ENCODE measurements at places on chromosomes 6 and 20.

GRCh38 chr6:43268782-43269272, 25.5 kb downstream of the TTBK1 start:
- no peak for DNase-seq

DNA sequence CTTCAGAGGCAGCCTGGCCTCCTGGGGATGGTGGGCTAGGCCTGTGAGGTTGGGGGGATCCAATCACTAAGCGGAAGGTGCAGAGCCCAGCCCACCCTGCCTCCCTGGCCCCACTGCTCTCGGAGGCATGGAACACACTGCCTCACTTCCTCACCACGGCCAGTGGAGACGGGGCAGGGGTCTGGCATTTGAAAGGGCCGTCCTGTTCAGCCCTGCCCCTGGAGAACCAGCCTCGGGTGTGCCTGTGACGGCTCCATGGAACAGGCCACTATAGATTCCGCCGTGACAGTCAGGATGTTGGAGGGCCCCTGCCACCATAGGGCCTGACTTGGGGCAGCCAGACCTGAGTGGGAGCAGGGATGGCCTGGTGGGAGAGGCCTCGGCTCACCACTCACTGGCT, 110.2 kb downstream of the DACT2 start:
- DNase-seq = no peak

- peak; percentile 58 for DNase-seq
Observed at GRCh38 chr6:125236536-125237327, 65.0 kb downstream of the HDDC2 start.

DNA sequence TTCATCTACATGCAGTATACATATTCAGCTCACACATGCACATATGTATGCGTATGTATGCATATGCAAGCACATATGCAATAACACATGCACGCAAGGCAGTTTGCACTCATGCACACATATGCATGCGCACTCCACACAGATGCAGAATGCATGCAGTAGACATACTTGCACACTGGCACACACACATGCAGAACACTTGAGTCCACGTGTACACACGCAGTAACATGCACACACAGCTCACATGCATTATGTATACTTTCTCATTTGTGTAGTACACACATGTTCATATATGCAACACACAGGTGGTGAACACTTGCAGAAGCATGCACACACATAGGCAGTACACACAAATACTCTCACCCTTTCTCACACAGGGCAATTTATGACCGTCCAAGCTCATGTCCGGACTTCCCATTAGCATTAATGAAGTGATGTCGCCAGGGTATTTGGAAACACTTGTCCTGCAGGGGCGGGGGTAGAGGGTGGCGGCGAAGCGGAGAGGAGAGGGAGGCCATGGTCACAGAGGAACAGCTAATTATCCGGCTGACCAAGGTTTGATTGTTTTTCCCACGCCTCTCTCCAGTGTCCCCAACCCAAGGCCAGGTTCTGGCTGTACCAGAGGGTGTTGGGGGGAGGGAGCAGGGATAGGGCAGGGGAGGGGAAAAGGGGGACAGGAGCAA, 91.3 kb downstream of the VEGFA start:
- no peak for DNase-seq

- no peak for DNase-seq
Observed at GRCh38 chr6:104881964-104882668, 22.4 kb upstream of the HACE1 start.

DNA sequence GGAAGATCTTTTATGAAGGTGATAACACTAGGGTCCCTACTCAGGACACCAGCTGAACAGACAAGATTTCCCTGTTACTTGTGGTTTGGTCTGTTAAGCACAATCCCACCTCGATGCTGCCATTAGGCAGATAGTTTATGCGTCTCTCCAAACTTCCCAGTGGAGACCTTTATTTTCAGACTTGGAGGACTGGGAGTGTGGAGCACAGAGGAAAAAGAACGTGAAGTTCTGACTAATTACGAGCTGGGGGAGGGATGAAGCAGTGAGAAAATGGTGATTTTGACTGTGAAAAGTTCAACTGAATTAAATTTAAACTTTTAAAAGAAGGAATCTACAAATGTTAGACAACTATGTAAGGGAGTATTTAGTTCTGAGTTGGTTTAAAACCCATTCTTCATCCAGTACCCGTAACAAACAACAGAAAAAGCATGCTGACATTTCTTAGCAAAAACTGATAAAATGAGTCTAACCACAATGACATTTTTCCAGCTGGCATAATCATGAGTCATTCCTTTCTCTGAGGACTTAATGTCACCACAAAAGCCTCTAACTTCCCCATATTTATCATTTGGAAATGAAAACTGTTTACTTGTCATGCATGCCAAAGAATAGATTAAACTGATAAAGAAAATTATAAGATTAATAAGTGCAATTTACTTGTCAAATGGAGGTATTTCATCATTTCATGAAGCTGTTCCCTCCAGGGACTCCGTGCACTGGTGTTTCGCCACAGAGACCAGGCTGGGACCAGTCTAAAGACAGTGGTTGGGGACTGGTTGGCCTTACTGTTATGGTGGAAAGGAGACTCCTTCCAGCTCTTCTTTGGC, 113.3 kb upstream of the SSTR4 start:
- peak; percentile 21 for DNase-seq

- no peak for DNase-seq
Observed at GRCh38 chr6:80480421-80481157, 374.1 kb downstream of the BCKDHB start.

DNA sequence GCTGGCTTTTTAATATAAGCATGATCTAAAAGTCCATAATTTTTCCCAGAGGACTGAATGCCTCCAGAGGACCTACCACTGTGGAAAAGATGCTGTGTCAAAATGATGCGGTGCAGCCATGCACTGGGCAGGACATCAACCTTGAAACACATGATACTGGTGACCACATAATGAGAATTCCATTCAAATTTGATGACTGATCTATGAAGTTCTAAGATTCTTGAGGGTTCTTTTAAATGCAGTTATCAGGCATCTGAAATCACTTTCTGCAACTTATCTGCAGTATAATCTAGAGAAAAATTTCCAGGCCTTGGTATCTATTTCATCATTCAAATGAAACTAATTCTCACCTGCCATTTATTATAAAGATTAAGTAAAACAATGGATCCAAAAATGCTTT, 15.0 kb upstream of the MARCKS start:
- DNase-seq = no peak

- peak; percentile 91 for DNase-seq
Observed at GRCh38 chr20:63290677-63291472, 2.1 kb upstream of the COL20A1 start.

DNA sequence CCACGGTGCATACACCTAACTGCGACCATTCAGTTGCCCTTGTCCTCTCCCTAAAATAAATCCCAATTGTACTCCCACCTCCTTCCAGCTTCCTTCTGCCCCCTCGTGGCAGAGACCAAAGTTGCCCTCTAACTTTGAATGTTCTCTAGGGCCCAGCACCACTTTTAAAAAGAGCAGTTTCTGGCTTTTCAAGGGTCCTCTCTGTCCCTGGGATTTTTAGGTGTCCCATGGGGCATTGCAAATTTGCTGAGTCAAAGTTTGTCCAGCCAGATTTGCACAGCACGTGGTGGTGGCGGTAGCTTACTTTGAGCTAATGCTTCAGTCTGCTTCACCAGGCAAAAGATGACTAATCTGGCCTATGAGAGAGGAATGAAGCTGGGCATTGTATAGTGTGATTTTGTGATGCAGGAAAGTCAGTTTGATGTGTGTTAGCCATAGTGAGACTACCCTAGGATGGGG, 100.2 kb downstream of the PERP start:
- peak; percentile 52 for DNase-seq

- no peak for DNase-seq
Observed at GRCh38 chr20:46006022-46006705, 2.5 kb upstream of the MMP9 start.

GRCh38 chr20:35978041-35978513, 9.7 kb downstream of the CNBD2 start:
- no peak for DNase-seq

DNA sequence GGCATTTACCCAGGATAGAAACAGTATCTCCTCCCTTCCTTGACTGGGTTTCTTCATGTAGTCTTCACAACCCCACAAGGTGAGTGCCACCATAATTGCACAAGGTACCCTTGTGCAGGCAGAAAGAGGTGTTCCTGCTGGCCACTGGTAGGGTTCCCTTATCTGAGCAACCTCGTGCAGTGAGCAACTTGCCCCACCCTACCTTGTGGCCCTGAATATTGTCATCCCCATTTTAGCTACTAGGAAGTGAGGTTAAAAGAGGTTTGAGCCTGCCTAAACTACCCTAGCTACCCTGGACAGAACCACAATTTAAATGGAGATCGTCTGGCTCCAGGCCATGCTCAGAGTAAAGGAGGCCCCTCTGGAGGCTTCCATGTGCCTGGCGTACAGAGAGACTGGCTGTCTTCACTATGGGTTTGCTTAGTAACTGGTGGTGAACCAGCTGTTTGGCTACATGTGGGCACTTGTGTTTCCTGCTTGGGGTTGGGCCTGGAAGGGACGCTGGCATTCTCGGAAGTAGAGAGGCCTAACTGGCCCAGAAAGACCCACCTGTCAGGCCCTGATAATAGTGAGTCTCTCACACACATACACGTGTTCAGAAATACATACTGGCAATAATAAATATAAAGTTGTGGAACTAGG, 148.8 kb downstream of the LRFN2 start:
- DNase-seq = no peak

DNA sequence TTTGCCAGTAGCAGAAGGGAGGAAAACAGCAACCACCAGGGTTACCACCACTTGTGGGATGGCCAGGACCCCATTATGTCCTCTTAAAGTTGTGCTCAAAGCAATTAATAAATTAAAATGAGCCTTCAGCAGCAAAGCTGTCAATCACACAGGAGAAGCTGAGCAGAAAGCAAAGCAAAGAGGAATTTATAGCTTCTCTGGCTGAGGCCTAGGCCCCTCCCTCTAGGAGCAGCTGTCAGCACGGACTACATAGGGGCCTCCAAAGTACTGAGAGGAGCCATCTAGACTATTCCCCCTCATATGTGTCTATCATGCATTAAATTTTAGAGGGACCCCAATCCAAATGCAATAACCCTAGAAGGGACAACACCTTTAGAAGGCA, 6.4 kb downstream of the CCND3 start:
- no peak for DNase-seq

GRCh38 chr6:90460051-90460450, 126.8 kb downstream of the MAP3K7 start:
- no peak for DNase-seq

DNA sequence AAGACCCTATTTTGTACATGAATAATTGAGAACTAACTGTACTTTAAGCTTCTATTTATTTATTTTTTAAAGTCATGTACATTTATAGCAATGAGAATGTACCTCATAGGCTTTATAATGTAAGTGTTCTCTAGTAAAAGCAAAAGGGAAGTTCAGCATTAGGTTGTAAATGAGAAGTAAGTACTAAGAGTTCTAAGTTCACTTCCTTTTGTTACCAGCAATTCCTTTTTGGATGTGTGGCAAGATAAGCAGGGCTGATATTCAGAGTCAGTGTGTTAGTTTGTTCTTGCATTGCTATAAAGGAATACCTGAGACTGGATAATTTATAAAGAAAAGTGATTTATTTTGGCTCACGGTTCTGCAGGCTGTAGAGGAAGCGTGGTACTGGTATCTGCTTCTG, 54.0 kb upstream of the CCN2 start:
- no peak for DNase-seq

DNA sequence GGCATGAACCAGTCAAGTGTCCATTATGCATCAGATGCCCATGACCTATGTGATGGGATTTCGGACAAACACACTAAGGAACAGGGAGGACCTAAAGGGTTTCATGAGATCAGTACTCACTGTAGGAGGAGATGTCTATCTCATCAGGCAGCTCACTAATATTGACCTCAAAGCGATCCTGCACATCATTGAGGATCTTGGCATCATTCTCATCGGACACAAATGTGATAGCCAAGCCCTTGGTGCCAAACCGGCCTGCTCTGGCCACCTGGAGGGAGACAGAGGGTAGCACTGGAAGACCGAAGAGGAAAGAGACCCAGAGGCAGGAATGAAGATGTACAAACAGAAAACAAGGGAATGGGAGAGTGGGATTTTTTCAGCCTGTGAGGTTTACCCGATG, 1.9 kb downstream of the MCCD1 start:
- no peak for DNase-seq

GRCh38 chr6:108653949-108654348, 93.2 kb downstream of the FOXO3 start:
- no peak for DNase-seq

- DNase-seq = peak; percentile 80
Observed at GRCh38 chr20:44738813-44739477, 6.7 kb upstream of the KCNK15 start.

- DNase-seq = no peak
Observed at GRCh38 chr6:122770835-122771601, 8.5 kb upstream of the FABP7 start.

DNA sequence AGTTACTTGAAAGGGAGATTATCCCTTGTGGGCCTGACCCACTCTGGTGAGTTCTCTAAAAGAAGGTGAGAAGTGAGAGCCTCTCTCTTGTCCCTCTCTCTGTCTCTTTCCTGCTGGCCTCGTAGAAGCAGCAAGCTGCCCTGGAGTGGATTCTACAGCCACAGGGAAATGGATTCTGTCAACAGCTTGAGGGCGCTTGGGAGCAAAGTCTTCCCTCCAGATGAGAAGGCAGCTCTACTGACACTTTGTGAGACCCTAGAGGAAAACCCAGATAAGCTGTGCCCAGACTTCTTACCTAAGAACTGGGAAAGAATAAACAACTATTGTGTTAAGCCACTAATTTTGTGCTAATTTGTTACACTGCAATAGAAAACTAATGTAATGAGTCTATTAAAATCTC, 39.9 kb downstream of the ANKRD60 start:
- no peak for DNase-seq

GRCh38 chr20:19812696-19813095, 54.6 kb downstream of the RIN2 start:
- no peak for DNase-seq

- DNase-seq = no peak
Observed at GRCh38 chr6:137793805-137794515, 73.1 kb upstream of the TNFAIP3 start.

DNA sequence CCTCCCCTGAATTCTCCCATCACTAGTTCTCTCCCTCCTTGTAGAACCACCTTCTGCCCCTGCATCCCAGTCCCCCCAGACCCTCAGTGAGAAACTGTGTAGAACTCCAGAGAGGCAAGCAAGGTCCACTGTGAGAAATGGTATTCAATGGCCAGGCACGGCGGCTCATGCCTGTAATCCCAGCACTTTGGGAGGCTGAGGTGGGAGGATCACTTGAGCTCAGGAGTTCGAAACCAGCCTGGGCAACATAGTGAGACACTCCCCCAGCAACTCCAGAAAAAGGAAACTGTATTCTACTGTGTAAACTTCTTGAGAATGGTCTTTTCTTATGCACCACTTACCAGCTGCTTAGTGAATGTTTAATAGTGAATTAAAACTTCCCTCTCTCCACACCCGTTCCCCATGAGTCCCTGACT, 8.2 kb upstream of the CD83 start:
- DNase-seq = no peak

GRCh38 chr6:39884696-39885095, 49.6 kb downstream of the MOCS1 start:
- no peak for DNase-seq

DNA sequence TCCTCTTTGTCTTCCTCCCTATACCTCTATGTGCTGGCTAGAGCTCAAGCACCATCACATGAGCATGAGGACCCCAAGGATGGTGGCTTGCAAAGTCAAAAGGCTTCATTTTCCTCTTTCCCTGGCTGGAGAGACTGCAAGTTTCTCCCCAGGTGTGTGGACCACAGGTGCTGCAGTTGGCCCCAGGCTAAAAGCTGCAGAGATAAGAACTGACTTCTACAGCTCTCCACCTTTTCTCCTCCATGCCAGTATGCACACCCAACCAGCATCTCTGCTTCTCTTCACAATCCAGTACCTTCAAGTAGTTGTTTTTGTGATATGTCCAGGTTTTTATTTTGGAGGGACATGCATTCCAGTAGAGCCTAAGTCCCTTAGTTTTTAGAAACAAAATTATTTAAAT, 29.1 kb downstream of the PRKN start:
- DNase-seq = no peak

Measured in AG08396 (cell line).